ENCODE measurements at places on chromosomes 6 and 20. TPM values are rescaled to one million over a fixed set of nuclear protein-coding genes. Genes with fewer than 3 reads are reported as not detected.

BANF2 gene
- not detected for total RNA-seq

LAMA4 gene
- total RNA-seq = 1.5 TPM

HDGFL1 gene
- total RNA-seq = not detected

MYMX gene
- not detected for total RNA-seq

BCAS4 gene
- total RNA-seq = 28.8 TPM

DAAM2 gene
- total RNA-seq = 0.14 TPM

RAET1G gene
- total RNA-seq = 9.7 TPM

DOK5 gene
- total RNA-seq = not detected

GABRR1 gene
- not detected for total RNA-seq

ATP9A gene
- 12.2 TPM for total RNA-seq

GTSF1L gene
- total RNA-seq = not detected

DEFB132 gene
- total RNA-seq = not detected

CYP21A2 gene
- not detected for total RNA-seq

SAMD10 gene
- total RNA-seq = not detected

OPRL1 gene
- total RNA-seq = 1.0 TPM

SMOC2 gene
- total RNA-seq = not detected

MATN4 gene
- 0.16 TPM for total RNA-seq

SERAC1 gene
- total RNA-seq = 4.3 TPM
